ENCODE measurements at places on chromosomes 5 and 9.
A peak's percentile ranks its signal among the peaks of the same experiment; 100 is the strongest.

DNA sequence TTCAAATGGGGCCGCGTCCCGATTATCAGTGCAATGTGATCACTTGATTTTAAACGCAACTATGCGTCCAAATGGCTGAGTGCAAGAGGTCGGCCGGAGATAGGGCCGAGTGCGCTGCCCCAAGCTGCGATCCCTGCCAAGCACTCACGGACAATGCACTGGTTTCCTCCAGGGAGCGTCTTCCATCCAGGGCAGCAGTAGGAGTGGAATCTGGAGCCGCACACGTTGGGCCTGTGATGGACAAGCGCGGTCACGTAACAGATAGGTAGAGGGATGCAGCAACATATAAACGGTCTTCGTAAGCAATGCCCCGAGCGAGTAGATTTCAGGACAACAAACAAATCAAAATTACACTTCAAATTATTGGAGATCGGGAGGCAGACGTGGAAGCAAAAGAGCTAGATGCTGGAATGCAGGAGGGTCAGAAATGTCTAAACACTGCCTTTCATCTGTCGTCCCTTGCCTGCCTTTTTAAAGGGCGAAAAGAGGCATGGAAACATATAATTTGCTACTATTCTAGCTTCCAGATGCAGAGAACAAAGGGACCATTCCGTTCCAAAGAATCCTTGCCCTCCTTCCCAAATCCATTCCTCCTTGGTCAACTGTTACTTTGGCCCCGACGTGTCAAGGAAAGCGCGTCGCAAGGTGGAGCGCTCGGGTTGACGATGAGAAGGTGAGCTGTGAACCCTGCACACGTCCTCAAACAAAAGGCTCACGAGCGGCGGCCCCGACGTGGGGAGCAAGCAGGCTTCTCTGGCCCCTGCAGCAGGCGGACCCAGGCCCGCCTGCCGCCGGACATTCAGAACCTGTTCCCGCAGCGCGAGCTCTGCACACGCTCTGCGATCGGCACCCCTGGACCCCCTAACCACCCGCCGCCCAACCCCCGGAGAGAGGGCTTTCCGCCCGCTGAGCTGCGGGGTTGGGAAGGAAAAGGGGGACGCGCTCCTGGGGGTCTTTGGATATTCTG, 1.5 kb downstream of the FBN2 start:
- DNase-seq, result no peak

DNA sequence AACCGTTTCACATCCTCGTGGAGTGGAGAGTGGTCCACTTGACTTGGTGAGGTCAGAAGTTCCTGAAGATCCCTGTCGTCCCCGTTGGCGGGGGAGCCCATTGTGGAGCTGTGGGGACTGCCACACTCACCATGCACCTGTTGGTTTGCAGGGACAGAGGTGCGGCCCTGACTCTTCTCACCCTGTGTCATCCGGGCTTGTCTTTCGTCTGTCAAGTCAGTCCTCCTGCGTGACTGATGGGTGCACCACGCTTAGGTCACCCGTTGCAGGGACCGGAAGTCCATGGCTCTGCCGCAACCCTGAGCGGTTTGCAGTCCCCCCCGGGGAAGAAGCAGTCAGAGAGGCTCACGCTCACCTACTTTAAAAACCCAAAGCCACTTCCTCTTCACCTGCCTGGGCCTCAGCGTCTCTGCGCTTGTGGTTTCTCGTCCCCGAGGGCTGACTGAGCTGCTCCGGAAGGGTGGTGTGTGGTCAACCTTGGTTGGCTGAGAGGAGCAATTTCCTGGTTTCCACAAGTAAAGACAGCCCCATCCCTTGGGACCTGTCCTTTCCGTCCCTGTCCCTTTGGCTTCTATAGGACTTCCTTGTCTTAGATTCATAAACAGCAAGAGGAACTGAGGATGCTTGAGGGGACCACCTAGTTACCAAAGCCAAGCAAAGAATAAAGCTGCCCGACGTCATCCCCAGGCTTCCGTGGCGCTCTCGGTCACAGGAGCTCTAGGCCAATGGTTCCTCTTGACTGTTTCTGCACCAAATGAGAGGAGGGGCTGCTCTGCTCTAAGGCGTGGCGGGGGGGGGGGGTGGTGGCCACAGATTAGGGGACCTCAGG, 53.2 kb downstream of the USP20 start:
- peak; percentile 68 for DNase-seq

DNA sequence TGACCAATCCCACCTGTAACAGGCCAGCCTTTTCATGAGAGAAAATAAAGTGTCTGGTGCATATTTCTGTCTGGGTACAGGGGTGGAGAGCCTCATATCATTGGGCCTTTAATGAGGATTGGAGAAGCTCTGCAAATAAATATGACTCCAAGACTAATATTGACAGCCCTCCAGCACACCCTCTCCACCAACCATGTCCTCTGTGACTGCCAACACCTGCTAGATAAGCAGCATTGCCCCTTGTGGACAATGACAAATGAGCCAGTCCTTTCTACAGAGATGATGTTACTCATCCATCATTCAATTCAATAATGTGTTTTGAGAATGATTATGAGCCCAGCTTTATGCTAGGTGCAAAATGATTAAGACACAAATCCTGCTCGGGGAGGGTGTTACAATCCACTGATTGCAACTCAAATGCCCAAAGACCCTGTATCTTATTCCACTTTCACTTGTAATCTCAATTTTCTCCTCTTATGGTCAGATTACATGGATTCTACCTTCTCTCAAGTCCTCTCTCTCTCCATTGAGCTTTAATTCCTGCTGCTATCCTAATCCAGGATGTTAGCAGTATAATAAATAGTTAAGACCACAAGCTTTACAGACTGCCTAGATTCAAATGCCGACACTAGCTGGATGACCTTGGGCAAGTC, 2.1 kb upstream of the GFRA3 start:
- no peak for DNase-seq

GRCh38 chr5:123965626-123966025, 453.6 kb downstream of the CSNK1G3 start:
- DNase-seq, result no peak

- DNase-seq, result no peak
Observed at GRCh38 chr9:79408200-79408599, 163.6 kb upstream of the TLE4 start.

- no peak for DNase-seq
Observed at GRCh38 chr9:15206903-15207696, 99.9 kb downstream of the TTC39B start.

DNA sequence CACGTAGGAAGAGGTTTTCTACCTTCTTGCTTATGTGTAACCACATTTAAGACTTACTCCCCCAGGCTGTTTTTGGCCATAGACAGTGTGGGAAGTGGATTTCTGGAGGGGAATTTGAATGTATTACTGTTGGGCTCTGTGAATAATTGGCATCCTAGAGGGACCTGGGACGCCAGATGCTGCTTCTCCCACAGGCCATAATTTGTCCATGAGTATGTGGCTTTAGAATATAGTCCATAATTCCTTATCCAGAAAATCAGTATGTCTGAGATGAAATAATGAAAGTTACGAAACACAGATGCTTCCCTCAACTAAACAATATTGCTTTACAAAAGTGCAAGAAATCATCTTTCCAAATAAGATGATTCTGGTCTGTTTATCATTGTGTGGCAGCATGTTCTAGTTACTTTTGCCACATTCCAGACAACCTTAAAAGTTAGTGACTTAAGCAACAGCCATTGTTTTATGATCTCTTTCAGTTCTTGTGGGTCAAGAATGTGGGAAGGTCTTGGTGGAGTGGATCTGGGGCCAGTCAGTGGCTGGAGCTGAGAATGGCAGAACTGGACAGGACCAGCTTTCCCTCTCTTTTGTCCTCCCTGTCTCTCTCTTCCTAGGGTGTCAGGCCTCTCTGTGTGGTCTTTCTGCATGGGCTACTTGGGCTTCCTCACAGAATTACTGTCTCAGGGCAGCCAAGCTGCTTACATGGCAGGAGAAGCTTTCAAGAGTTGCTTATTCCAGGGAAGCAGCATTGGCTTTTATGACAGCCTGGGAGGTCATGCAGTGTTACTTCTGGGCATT, 79.4 kb downstream of the FBXL7 start:
- DNase-seq, result no peak

DNA sequence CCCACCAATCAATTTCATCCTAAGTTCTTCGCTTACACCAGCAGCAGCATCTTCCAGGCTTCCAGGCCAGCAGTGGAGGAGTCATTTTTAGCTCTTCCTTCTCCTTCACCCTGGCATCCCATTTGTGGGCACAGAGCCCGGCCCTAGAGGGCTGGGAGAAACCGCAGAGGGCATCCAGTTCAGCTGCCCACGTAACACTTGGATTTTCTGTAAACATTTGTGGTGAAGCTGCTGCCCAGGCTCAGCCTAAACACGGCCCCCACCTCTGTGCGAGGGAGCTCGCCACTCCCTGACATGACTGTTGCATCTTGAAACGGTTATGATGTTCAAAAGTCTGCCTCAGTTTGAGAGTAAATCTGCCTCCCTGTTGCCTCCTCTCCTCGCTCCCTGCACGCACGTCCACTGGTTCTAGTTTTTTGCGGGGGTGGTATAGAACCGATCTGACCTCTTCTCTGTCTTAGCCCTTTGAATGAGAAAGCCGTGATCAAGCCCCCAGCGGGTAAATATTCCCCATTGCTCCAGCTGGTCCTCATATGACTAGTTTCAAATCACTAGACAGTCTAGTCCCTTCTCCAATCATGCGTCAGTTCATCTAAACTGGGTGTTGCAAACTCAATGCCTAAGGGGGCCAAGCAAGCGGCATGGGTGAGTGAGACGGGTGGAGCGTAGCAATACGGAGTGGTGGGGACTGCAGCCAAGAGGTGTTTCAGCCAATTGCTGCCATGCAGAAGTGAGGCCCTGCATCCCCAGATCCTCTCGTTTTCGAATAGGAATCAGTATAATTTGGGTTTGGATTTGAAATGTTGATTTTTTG, 34.9 kb upstream of the N4BP3 start:
- DNase-seq, result no peak

DNA sequence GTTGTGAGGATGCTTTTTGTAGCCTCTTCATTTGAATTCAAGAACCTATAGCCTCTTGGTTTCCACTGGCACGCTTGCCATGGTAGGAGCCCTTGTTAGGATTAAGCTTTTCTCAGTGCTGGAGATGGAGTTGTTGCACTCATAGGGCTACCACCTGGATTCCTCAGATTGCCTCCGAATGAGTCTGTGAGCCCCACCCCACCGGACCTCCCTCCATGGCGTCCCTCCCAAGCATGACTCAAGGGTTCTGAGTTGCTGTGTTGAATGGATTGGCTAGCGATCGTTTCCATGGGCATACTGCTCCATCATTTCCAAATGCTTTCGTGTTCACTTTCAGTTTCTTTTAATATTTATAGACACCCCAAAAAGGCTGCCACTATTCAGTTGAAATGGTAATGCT, 69.9 kb downstream of the DAPK1 start:
- DNase-seq, result no peak

Measured in posterior cingulate gyrus (tissue), 11 donors.